ENCODE measurements at places on chromosomes 2 and 18.

DNA sequence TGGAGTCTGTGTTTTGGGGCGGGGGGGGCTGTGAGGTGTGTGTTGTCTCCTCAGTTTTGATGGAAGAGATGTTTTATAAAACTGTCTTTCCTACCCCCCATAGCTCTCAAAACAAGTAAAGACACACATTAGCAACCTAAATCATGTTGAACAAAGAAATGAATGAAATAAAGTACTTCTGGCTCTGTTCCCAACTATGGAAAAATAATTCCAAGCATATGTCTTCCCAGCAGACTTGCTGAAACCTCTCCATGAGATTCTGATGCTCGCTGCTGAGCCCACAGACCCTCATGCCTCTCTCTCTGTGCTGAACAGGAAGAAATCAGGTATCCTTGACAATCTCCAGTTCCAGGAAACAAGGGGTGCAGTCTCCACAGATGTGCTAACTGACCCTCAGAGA is 226.7 kb upstream of the KLHL29 start:
- no peak for DNase-seq

DNA sequence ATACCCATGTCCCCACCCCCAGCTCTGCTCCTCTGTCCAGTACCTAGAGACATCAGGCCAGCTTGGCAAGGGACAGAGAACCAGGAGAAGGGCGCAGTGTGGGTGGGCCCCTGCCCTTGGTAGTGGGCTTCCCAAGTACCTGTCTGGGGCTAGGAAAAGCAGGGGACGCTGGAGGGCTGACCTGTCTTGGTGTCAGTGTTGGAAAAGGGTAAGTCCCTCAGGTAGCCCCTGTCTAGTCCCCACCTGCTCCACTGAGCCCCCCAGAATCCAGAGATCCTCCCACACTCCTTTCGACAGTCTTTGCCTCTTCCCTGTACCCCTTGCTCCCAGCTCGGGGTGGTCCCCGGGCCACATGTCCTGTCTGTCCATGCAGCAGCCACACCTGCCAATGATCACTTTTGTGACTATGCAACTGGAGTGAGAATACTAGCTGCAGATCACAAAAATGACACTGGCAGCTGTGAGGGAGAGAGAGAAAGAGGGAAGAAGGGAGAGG is 14.6 kb downstream of the DNAJB2 start:
- DNase-seq: no peak

GRCh38 chr2:129653246-129653645 is 326.2 kb upstream of the RAB6C start:
- no peak for DNase-seq

GRCh38 chr2:200403814-200404213 is 97.3 kb downstream of the SPATS2L start:
- DNase-seq: no peak

Measured in NCI-H2029 (cell line).